Cortex of kidney (tissue), 1 donor: ENCODE measurements at places on chromosomes 6 and 20.

GRCh38 chr6:35014341-35014740 lies 125.3 kb downstream of the ANKS1A start:
- DNase-seq = no peak

DNA sequence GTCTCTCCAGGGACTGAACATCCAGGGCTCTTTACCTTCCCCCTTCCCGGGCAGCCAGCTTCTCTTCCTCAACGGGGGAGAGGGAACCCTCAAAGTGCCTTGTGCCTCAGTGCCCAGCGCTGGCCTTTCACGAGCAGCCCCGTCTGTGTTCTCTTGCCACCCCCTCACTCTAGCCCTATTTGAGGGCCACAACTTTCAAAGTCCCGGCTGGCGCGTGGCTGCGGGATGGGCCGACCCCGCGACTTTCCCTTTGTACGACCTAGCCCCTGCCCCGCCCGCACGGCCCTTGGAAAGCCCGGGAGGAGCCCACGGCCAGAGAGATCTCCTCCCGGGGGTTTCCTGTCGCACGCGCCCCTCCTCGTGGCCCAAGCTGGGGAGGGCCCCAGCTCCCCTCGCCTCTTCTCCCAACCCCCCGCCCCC lies 559 bp downstream of the SCRT2 start:
- DNase-seq = no peak

GRCh38 chr6:154885214-154885613 lies 109.9 kb upstream of the TIAM2 start:
- DNase-seq = no peak

GRCh38 chr20:35404614-35405259 lies 7.0 kb downstream of the UQCC1 start:
- DNase-seq = no peak

GRCh38 chr6:35046862-35047261 lies 94.3 kb downstream of the TCP11 start:
- no peak for DNase-seq

GRCh38 chr20:16930656-16931055 lies 182.5 kb downstream of the OTOR start:
- DNase-seq = no peak

GRCh38 chr20:43432498-43432897 lies 25.2 kb upstream of the SRSF6 start:
- DNase-seq = no peak

GRCh38 chr6:62217866-62218265 lies 68.2 kb downstream of the KHDRBS2 start:
- DNase-seq = no peak

DNA sequence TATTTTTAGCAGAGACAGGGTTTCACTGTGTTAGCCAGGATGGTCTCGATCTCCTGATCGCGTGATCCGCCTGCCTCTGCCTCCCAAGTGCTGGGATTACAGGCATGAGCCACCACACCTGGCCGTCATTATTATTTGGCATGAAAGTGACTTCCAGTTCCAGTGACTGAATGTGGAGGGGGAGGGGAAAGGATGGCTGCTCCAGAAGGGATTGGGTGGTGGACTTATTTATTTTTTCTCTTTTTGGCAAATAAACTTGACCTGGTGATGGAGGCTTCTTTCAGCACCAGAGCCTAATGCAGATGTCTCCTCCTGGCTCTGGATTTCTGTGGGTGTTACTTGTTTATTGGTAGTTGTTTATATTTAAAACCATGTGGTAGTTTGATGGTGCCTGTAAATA lies 16.9 kb upstream of the SLC22A23 start:
- no peak for DNase-seq

DNA sequence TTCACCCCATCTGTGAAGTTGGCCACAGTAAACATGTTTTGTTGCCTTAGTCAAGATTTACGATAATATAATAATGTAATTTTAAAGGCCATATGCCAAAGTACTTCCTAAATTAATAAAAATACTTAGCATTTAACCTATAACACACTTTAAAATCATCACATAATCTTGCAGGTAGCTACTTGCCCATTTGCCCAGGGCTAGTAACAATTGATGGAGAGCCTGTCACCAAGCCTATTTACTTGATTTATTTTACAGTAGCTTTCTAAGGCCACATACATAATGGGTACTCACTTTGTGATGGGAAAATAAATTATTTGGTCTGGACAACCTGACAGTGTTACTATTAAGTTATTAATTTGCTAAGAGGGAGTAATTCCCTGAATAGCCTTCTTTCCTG lies 14.5 kb downstream of the BTBD9 start:
- no peak for DNase-seq

GRCh38 chr6:10933126-10933525 lies 46.3 kb downstream of the SYCP2L start:
- no peak for DNase-seq

DNA sequence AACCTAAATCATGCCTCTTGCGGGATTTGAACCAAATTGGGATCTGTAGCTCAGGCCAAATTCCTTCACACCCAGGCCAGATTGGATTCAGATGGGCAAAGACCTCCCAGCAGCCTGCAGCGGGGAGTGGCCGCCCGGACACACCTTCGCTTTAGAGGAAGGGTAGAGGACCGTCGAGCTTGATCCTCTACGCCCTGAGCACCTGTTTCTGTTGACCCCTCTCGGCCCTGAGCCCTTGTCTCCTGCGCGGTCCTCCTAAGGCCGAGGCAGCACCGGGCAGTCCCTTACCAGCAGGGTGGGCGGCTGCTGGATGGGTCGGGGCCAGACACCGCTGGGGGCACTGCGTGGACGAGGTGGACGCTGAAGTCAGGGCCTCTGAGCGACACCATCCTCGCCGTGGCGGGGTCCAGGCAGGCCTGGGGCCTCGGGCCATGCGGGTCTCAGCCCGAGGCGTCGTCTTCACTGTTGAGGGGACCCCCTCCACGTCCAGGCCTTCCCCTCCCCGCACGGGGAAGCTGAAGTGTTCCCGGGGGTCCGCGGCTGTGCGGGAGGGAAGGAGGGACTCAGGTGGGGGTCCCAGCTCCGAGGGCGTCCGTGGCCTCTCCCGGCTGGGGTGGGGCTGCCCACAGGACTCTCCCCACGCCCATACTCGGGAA lies 114.8 kb downstream of the SMOC2 start:
- no peak for DNase-seq

DNA sequence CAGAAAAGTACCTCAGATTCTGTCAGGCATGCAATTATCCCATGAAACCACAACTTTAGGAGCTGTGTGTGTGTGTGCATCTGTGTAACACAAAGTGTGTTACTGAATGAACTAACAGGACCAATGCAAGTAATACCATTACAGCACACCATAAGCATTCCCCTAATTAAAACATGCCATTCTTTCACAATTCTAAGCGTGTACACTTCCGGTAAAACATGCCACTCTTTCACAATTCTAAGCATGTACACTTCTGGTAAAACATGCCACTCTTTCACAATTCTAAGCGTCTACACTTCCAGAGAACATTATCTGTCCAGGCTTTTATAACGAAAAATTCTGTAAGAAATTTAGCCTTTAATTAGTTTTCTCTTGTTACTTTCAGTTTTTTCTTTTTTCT lies 238.2 kb downstream of the GMDS start:
- DNase-seq = no peak

DNA sequence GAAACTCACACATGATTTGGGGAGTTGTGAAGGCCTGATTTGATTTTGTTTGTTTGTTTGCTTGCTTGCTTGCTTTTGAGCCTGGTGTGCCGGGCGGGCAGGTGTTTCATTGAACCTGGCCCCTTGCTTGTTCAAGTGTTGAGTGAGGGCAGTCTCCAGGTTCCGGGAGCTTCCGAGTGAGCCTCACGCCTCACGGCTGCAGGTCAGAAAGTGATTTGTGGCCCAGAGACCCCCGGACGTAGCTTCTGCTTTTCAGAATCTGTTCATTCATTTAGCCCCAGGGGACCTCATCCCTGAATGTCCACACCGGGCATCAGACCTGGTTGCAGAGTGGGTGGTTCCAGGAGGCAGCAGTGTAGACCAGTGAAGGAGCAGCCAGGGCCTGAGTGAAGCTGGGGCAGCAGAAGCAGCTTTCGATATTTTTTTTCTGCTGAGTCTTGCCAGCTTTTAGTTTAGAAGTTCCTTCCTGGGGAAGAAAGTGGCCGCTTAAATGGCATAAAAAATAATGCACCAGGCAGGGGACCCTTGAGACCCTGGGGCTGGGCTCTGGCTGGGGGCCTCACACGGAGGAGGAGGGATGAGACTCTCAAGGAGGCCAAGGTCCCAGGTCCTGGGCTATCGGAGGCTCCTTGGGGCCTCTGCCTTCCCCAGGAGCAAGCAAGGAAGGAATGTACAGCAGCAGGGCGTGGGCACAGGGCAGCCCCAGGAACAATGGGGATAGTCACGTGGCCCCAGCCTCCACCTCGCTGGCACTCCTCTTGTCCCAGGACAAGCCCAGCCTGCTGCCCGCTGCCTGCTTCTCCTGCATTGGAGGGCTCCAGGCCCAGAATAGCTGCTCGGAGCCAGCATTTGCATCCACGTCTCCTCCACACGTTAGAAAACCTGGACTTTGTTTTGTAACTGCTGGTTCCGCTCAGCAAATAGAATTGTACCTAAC lies 89.2 kb upstream of the BHLHE23 start:
- no peak for DNase-seq

- DNase-seq = no peak
These were observed 31.6 kb upstream of the LY86 start for GRCh38 chr6:6556738-6557503.

DNA sequence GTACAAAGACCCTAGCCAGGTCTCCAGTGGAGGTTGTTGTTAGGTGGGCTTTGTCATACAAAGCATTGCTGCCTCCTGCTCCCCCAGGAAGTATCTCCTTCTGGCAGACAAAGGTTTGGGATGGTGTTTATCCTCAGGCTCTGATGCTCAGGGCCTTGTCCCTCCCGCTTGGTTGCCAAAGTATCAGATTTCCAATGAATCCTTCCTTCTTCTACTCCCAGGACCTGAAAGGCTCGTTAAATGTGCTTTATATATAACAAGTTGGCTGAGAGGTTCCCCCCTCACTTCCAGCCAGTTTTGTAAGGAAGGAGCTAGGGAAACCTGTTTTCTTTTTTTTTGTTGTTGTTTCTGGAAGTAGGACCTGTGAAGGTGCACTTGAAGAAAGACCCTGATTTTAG lies 14.4 kb downstream of the PTK7 start:
- no peak for DNase-seq

DNA sequence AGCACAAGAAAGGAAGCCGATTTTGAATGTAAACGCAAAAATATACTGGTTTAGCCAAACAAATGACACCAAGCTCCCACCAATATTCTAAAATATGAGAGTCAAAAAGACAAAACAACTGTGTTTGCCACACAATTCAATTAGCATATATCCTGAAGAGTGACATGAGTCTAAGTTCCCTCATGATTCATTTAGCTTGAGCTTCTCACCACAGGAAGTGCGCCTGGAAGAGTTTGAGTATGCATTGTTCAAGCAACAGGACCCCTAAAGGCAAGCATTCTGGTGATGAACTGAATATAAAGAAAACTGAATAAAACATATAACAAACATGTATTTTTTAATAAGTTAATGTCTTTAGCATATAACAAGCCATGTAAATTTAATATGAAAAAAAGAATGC lies 115.2 kb upstream of the RUNX2 start:
- no peak for DNase-seq
